Thyroid gland (tissue), 4 donors: ENCODE measurements at places on chromosomes 16 and 17. TPM values are rescaled to one million over a fixed set of nuclear protein-coding genes. Genes with fewer than 3 reads are reported as not detected.

KRT40 gene
- not detected for total RNA-seq

HID1 gene
- total RNA-seq: 19.7 TPM

SSH2 gene
- 38.6 TPM for total RNA-seq

HNF1B gene
- not detected for total RNA-seq

DNA sequence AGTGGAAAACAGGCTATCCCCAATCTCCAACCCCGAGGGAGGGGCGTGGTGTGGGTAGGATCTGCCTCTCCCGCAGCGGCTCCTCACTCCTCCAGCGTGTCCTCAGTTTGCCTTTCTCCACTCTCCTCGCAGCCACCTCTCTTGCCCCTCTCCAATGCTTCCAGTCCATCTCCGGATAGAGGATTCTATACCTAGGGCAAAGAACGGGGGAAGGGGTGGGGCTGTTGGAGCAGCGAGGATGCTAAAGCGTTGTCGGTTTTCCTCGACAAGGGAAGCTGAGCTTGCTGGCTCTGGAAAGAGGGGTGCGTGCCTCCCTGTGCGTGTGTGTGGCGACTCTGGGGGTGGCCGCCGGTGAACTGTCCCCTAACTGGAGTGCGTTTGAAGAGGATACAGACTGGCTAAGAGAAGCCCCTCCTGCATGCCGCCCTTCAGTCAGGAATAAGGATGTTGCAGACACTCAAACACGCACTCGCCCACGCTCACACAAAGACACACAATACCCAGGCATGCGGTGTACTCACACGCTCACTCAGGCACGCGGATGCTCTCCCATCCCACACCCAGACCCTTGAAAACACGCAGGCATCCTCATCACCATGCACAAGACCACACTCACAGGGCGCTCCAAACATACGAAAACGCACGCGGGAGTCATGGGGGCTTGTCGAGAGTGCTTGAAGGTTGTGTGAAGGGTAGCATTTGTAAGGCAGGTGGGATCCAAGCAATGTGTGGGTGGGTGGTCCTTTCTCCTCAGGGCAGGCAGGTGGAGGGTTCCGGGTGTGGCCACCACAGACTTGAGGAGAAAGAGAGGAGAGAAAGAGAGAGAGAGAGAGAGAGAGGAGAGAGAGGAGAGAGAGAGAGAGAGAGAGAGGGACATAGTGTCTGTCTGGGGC lies 655 bp upstream of the GPR139 start:
- no peaks in the 10 kb centered on the region for H3K4me1 ChIP-seq
- no peaks in the 10 kb centered on the region for H3K27me3 ChIP-seq
- no peak overlapping the region for H3K27ac ChIP-seq

DNA sequence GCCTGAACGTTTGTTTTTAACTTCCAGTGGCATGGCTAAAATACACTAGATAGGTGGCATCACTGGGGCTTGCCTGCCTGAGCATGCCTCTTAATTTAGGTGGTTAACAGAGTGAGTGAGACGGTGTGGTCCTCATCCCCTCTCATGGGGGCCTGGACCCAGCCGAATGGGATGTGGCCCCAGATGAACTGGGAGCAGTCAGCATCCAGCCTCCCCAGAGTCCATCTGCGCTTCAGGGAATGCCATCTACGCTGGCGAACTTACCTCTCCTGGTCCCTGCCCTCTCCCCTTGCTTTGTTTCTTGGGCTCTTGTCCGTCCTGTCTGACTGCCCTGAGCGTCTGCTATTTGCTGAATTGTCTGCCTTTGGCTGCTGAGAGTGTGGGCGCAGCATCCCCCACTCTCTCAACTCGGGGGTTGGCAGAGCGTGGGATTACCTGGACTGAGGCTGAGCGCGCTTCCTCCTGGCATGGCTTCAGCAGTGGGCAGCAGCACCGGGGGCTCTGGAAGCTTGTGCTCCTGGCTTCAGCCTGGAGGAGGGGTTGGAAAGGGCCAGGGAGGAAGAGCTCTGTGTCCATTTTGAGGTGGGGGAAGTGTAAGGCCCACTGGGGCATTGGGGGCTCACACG lies 2.1 kb downstream of the RAB40C start:
- no peak overlapping the region for H3K4me3 ChIP-seq
- DNase-seq: no peak
- H3K4me1 ChIP-seq: peaks cover 59% of the 10 kb centered on the region
